ENCODE measurements at places on chromosomes 13 and 19.

DNA sequence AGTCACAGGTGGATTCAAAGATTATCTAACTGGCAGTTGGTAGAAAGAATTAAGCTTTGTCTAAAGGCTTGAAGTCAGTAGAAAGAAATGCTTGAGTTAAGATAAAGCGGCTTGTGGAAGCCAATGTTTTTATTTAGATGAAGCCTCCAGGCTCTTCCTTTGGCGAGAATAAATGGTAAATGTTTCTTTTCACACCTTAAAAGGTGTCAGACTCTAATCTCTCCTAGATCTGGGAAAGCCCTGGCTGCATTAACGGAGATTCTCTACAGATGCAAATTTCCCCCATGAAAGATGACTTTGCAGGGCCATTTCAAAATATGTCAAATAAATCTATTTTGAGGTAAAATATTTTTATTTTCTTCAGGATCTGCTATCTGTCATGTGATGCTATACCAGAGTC lies 37.8 kb upstream of the PCCA start:
- DNase-seq = no peak

DNA sequence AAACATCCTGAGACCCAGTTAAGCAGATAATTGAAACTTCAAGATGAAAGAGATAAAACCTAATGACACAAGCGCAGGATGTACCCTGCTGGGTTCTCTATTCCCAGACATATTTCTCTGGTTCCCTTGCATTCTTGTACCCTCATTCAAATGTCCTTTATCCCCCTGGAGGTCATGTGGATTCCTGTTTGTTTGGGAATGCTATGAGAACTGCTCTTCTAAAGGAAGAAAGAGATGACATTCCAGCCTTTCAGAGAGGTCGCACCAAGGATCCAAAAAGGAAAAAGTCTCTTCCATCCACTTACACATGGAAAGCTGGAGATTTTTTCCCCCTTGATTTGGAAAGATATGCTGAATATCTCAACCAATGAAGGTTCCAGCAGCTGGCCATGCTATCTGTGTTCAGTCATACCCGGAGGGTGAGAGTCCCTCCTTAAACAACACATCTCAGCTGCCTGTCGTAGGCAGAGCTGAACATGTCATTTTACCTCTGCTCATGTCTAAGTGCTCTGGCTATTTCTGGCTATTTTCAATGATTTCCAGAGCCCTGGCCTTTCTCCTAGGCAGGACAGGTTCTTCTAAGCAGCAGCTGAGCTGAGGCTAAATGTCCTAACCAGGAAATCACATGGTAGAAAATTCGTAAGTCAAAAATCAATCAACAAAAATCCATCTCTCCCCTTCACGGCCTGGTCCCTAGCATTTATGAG lies 52.5 kb downstream of the C13orf42 start:
- no peak for DNase-seq

DNA sequence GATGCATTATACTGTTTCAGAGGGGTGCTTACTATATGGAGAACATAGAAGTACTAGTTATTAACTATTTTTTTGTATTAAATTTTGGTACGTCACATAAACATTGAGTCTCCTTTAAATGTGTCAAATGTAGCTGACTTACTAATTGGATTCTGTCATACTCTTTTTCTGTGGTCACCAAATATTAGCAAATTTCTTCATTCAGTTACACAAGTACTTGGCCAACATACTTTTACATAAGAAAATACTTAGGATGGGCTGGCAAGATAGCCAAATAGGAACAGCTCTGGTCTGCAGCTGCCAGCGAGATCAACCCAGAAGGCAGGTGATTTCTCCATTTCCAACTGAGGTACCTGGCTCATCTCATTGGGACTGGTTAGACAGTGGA lies 19.2 kb downstream of the LPAR6 start:
- no peak for DNase-seq

- DNase-seq = no peak
These were observed 489 bp upstream of the ZNF653 start for GRCh38 chr19:11506101-11506555.

GRCh38 chr13:31891472-31891871 lies 140.1 kb upstream of the FRY start:
- DNase-seq = no peak

- no peak for DNase-seq
These were observed 10.6 kb downstream of the AKAP8 start for GRCh38 chr19:15368798-15369593.

All from hindlimb muscle (tissue), 1 donor.